DMS 273 treated with DMSO at 0.1 percent for 48 hours (cell line): ENCODE measurements at places on chromosomes 2 and 18.

GRCh38 chr18:21693322-21693721, 11.3 kb downstream of the ABHD3 start:
- no peak for DNase-seq

- DNase-seq, result no peak
These were observed 205.3 kb upstream of the ST6GAL2 start for GRCh38 chr2:107091163-107091864.

- no peak for DNase-seq
These were observed 259.7 kb downstream of the PDE11A start for GRCh38 chr2:177812713-177813396.

GRCh38 chr2:236867441-236868260, 218.0 kb upstream of the COPS8 start:
- no peak for DNase-seq

GRCh38 chr2:228648541-228648940, 467.1 kb upstream of the SPHKAP start:
- no peak for DNase-seq

DNA sequence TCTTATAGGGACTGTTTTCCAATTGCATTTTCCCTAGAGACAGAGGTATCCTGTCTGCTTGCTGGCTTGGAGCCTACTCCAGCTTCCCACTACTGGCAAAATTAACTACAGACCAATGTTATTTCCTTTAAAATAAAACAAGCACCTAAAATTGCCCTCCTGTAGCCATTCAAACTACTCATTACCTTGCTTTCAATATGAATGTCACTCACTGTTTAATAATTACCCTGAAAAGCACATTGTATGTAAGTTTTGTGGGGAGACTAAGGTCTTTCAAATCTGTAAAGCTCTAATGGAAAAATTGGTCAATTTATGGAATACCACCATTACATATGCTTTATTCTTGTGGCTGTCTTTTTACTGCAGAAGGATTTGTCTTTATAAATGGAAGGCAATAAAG, 87.3 kb downstream of the DOCK10 start:
- no peak for DNase-seq

GRCh38 chr2:231008131-231008530, 12.2 kb downstream of the SPATA3 start:
- no peak for DNase-seq

GRCh38 chr2:181779288-181780021, 99.1 kb upstream of the NEUROD1 start:
- no peak for DNase-seq

GRCh38 chr18:25248755-25249154, 103.2 kb downstream of the ZNF521 start:
- DNase-seq, result no peak

DNA sequence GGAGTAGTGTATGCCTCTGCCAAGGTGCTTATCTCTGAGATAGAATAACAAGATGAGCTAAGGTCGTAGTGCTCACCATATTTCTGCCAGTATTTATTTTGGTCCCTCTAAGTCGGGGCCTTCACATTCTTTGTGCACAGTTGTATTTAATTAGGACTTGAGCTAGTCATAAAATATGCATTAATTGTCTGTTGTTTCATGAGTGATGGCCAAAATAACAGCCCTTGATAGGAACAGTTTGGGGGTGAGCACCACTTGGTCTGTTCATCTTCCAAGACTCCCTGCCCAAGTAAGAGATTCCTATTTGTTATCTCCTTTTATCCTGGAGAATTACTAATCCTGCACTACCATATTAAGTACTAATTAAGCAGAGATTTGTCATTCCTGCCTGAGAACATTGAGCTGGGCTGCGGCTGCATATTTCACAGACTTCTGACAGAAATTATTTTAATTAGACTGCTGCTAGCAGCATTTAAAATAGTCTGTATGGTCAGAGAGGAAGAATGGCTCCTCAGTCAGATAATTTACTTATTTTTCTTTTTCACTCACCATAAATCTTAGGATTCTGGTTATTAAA, 435.1 kb downstream of the MTX2 start:
- no peak for DNase-seq

DNA sequence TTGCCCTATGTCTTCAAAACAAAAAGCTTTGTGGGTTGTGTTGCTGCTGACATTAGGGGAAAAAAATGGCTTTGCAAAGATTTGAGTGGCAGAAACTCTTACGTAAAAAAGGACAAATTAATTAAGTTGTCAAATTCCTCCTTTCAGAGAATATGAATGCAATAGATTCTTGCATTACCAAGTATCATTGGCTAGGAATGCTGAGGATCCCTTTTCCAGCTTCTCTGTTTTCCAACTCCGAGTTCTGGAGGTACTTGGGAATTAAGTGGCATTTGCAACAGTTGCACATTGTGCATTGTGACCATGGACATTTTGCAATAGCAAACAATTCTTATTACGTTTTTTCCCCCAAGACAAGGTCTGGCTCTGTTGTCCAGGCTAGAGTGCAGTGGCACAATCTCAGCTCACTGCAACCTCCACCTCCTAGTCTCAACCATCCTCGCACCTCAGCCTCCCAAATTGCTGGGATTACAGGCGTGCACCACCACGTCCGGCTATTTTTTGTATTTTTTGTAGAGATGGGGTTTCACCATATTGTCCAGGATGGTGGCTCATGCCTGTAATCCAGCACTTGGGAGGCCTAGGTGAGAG, 29.9 kb upstream of the PPP1CB start:
- no peak for DNase-seq

DNA sequence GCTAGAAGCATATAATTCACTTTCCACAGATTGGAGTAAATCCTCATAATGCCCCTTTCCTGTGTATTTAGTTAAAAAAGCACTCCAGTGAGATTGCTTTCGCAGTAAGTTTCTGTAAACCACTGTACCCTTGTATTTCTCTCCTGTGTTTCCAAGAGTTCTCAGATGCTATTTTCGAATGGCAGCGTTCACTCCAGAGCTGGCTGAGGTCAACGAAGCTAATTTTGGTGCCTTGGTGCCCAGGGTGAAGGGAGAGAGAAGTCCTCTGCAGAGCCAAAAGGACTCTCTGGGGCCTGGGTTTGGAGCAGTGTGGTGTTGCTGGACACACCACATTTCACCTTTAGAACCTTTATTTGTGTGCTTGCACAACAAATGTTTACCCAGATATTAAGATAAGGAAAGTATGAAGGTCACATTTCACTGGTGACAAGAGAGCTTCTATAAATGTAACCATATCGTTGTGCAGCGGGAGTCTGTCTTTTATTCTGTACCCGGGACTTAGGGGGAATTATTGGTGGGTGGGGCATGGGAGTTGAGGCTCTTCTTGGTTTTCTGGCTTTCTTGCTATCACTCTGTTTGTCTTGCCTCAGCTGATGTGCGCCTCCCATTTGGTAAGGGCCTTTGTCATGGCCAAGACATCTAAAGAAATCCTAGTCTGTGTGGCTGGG, 9.9 kb downstream of the EPAS1 start:
- DNase-seq, result no peak

- no peak for DNase-seq
These were observed 88.3 kb upstream of the SALL3 start for GRCh38 chr18:78891185-78891762.

DNA sequence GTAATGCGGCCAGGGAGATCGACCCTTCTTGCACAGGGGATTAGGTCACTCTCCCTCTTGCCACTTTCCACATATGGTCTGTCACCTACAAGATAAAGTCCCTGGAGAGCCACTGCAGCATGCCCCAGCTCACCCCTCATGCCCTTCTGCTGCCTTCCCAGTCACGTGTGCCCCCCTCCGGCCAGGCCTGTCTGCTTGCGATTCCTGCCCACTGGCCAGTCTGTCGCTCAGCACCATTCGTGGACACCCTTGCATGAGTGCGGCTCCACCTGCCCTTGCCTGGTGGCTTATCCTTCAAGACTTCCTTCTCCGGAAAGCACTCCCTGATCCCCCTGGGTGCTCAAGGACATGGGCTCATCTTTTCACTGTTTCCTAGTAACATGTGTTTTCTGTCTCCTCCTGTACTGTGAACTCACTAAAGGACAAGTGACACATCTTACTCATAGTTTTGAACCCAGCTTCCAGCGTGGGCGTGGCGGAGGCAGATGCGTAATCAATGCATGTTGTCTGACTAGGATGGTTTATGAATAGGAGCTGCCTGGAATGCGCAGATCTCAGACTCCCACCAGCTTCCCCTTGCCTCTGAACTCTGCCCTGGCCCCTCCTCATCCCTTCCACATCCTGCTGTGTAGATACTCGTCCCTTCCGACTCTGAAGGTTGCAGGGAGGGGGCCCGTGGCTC, 7.8 kb upstream of the NT5DC4 start:
- no peak for DNase-seq

DNA sequence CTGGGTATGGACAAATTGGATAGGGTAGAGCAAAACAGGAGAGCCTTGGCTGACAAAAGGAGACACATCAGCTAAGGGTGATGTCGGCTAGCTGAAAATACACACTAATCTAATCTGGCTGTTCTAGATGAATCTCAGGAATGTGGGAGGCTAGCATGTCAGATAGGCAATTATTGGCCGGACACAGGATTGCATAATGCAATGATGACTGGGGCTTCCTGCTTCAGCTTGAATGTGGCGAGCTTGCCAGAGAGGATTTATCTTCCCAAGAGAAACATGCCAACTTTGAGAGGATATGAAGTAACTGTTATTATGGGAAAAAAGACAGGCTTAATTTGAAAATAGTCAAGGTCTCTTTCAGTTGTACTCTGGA, 102.4 kb downstream of the TRIB2 start:
- no peak for DNase-seq

DNA sequence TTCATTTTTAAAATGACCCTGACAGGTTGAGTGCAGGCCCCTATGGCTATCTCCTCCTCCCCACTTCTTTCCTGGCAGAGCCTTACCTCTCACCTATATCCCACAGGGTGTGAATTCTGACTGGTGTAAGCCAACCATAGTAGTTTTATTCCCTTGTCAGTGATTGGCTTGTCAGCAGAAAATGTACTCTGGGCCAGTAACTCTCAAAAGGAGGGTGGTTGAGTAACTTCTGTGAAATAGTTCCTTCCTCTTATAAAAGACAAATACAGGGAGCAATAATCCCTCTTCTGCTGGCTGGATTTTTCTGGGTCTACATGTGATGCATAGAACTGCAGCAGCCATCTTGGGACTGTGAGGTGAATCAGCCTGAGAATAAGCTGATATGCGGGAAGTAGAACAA, 83.4 kb downstream of the RAPH1 start:
- no peak for DNase-seq

DNA sequence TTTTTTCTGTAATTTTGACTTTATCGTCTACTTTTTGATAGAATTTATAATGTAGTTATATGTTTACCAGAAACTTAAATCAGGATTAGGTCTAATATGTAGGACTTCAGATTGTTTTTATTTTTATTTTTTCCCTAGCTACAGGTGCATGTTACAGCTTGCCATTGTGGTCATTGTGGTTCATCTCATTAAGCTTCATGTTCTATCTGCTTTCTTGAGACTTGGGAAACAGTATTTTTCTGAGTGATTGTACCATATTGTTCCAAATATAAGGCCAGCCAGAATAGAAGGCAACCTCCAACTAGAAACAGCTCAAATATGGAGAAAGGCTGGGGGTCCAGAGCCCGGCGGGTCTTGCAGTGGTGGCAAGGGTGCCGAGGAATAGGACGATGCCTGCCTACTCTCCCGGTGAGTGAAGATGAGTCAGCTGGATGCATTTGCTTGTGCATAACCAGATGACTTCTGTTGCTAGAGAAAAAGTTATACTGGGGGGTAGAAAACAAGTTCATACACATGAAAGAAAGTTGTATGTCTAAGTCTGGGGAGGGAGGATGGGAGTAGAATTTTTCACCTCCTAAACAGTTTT, 188.4 kb downstream of the CCDC85A start:
- no peak for DNase-seq

DNA sequence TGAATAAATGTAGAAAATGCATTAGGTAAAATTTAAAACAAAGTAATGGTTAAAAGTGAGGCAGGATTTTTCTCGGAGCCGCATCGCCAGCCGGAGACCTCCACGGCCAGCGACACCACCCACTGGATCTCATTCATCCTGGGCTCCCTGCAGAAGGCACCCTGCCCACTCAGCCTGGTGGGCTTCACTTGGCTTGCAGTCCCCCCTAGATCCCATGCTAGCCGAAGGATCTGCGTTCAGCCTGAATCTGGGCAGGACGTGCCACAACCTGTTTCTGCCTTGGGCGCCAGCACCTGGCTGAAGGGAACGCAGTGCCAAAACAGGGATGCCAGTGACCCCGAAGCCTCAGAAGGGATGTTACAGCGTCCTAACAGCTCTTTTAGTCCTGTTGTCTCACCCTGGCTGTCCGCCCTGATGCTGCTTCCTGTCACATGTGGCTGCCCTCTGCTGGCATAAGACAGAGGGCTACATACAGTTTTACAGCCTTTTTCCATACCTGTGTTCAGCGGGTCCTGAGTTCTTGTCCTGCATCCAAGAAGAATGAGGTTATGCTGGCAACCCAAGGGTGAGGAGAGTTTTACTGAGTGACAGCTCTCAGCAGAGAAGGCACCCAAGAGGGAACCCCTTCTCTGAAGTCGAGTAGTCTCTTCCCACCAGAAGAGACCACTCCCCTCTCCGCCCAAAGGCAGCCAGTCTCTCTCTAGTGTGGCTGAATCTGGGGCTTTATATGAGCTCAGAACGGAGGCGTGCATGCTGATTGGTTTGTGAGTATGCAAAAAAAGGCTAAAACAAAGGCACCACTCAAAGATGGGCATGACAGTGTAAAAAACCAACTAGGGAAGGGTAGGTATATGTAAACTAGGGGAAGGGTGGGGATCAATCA, 173.1 kb upstream of the GYPC start:
- no peak for DNase-seq

- DNase-seq, result no peak
These were observed 1651.8 kb downstream of the DPP10 start for GRCh38 chr2:116094196-116094595.

GRCh38 chr18:13257361-13257980, 38.9 kb downstream of the LDLRAD4 start:
- DNase-seq, result no peak

DNA sequence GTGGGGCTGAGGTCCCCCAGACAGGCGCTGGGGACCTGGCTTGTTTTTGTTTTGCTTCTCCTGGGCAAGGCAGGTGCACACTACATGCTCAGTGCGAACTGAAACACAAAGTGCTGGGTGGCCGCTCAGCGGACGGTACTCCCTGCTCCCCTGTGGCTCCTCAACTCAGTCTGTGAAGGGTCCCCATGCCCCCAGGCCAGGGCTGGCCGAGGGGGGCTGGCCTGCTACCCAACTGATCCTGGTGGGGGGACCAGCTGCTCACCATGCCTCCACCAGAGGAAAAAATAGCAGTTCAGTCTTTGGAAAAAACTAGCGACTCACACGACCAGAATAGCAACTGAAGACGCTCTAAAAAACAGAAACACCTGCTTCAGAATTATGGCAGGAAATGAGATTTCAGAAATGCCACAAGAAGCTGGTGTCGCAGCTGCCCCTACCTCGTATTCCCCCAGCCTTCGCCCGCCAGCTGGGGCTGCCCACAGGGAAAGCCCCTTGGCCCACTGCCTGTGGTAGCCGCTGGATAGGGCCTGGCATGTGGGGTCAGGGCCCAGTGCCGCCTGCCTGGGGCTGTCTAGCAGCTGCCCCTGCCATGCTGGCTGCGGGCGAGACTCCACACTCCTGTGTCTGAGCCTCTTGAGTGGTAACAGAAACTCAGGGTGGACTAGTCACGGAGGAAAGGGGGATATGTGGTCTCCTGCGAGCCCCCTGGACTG, 43.7 kb downstream of the MEX3C start:
- DNase-seq, result no peak
